ENCODE measurements at places on chromosomes 5 and 9.

GRCh38 chr9:99366183-99366582 lies 144.1 kb downstream of the SEC61B start:
- DNase-seq: no peak

GRCh38 chr9:97545486-97545885 lies 44.0 kb downstream of the TMOD1 start:
- DNase-seq: no peak

- no peak for DNase-seq
These were observed 1.6 kb downstream of the DMRT2 start for GRCh38 chr9:1051584-1052275.

- no peak for DNase-seq
These were observed 13.7 kb downstream of the BRD3 start for GRCh38 chr9:134053941-134054761.

GRCh38 chr5:163821142-163821541 lies 315.7 kb downstream of the MAT2B start:
- DNase-seq: no peak

- no peak for DNase-seq
These were observed 4.2 kb upstream of the SMAD5 start for GRCh38 chr5:136128481-136128880.
